Stimulated activated naive CD4-positive, alpha-beta T cell (primary cell): ENCODE measurements at places on chromosomes 12 and 14.

GRCh38 chr12:57989838-57990237, 48.5 kb downstream of the ATP23 start:
- no peak for DNase-seq

DNA sequence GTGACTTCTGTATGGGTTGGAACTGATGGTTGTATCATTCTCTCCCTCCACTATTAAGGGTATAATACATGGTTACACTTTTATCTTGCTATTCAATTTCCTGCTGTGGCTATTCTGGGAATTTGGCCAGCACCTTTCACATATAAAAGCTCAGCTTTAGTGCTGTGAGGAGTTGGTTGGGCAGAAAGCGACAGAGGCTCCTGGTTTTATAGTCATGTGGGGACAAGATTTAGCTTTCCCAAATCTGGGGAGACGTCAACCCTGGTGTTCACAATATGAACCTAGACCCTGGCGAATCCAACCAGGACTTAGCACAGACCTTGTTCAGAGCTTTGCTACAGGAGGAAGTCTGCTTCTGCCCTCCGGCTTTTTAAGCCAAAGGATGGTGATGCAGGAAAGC, 36.5 kb downstream of the FOS start:
- DNase-seq, result no peak

DNA sequence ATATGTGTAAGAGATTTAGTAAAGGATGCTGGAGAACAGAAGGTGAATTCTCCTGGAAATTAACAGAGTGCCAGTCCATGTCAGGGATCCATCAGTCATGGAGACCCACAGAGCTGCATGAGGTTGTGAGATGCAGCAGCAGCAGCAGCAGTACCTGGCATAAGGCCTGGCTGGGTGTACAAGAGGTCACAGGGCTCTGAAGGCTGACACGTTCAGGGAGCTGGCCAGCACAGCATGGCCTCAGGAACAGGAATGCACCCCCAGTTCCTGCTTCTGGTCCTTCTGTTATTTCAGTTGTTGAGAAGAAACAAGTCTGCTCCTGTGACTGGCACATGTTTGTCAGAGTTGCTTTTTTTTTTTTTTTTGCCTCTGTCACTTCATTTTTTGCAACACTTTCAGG, 210.8 kb downstream of the CNTN1 start:
- DNase-seq, result no peak

GRCh38 chr14:60161196-60162107, 3.7 kb downstream of the DHRS7 start:
- DNase-seq, result no peak

- no peak for DNase-seq
These were observed 112.1 kb downstream of the PHETA1 start for GRCh38 chr12:111256629-111257434.

DNA sequence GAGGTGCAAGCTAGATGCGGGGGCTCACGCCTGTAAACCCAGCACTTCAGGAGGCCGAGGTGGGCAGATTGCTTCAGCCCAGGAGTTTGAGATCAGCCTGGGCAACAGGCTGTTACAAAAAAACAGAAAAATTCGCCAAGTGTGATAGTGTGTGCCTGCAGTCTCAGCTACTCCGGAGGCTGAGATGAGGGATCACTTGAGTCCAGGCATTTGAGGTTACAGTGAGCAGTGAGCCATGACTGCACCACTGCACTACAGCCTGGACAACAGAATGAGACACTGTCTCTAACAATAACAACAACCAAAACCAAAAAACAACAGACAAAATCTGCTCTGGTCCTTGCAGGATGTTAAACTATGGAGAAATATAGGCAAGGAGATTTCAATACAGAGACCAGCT, 13.9 kb downstream of the BTBD7 start:
- no peak for DNase-seq
